Activated CD4-positive, alpha-beta T cell treated with anti-CD3 and anti-CD28 coated beads, Interleukin-2, Interleukin-6, amounts not matched to agents 100 ng/mL and 50 ng/mL, durations not matched to agents 16 hours and 8 hours (primary cell): ENCODE measurements at places on chromosomes 2 and 18.

DNA sequence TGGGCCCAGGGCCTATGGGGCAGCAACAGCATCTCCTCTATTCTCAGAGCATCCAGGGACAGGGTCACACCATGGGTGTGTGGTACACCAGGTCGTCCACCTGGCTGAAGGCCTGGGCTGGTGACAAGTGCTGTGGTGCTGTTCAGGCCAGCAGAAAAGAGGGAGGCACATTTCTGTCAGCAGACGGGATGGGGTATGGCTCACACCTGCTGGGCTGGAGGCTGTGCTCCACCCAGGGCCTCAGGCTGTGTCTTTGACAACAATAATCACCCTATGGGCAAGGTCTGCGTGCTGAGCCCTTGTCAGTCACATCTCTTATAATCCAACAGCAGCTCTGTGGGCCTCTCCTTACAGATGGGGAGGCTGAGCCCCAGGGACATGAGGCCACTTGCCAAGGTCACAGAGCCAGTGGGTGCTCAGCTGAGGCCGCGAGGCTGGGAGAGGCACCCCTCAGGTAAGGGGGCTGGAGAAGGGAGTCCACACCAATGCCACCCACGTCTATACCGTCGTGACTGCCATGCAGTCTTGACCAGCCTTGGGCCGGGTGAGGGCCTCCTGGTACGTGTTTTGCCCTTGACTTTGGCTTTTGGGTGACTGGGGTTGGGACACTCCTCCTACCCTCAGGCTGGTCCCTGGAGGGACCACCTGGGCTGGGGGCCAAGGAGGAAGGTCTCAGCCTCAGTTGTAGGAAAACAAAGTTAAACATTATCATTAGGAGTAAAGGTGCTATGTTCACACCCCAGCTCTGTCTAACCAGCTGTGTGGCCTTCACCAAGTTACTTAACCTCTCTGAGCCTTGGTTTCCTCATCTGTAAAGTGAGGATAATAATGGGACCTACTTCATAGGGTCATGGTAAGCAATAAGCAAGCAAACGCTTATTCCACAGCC is 5.6 kb upstream of the HS6ST1 start:
- no peak for DNase-seq

- no peak for DNase-seq
These were observed at the start of gene DYTN for GRCh38 chr2:206718296-206718695. DYTN (minus strand) TSS chr2:206718396; CDS start chr2:206718279, 117 bp downstream.

- peak; percentile 63 for DNase-seq
These were observed 43.0 kb upstream of the RAB6C start for GRCh38 chr2:129936334-129936934.

GRCh38 chr18:74806700-74807416 is 209.2 kb downstream of the ZNF407 start:
- DNase-seq: peak; percentile 32

DNA sequence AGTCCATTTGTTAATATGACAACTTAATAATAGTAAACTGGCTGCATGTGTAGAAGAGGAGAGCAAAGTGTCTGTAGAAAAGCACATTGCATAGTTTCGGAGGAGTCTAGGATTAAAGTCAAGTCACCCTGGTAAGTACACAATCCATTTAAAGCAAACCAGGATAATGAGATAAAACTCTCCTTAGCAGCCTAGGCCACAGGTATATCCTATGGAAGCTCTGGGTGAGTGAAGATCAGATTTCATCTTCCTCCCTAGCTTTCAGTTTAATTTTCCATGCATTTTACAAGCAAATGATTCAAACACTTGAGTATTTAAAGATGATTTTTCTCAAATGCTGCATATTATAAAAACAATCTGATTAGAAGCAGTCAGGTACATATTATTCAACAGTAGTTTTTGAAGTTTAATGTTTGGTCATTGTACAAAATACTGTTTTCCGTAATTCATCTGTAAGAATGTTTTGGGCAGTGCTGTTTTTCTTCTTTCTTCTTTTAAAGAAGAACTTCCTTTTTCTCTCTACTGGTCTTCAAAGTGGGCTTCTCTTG is 10.2 kb downstream of the CERS6 start:
- DNase-seq: no peak
